ENCODE measurements at places on chromosomes 13 and 19.

DNA sequence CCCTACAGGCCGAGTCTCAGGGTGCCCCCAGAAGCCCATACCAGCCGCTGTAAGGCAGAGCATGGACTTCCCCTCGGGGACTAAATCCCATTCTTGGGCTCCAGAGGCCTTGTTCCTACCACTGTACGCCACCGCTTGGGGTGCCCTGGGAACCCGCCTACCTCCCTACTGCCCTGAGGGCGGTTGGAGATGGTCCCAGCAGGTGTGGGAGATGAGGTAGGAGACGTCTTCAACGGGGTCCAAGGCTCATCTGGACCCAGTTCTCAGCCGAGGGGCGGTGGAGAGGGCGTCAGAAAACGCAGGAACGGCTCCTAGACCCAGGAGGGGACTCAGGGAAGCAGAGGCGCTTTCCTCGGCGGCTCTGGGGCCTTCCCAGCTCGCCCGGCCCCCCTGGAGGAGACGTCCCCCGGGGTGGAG is 833 bp upstream of the ZIK1 start:
- no peak for DNase-seq

DNA sequence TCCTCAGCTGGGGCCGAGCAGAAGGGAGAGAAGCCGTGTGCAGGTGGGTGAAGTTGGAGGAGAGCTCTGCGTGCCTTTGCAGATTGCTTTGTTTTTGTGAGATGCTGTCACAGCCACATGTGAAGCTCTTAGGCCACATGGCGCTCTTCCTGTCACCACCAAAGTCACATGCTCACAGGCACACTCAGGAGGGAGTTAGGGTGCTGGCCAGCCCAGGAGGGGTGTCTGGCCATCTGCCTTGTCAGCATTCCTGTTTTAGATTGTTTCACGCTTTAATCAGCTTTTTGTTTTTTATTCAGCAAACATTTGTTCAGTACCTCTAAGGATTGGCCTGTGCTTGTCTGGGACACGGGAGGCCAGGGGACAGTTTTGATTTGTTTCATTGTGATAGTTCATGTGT is 21.9 kb downstream of the GPATCH1 start:
- DNase-seq = no peak

- DNase-seq = no peak
These were observed 221.2 kb upstream of the SOX1 start for GRCh38 chr13:111845621-111846351.

- DNase-seq = no peak
These were observed 56.5 kb downstream of the VAV1 start for GRCh38 chr19:6828698-6829633.

DNA sequence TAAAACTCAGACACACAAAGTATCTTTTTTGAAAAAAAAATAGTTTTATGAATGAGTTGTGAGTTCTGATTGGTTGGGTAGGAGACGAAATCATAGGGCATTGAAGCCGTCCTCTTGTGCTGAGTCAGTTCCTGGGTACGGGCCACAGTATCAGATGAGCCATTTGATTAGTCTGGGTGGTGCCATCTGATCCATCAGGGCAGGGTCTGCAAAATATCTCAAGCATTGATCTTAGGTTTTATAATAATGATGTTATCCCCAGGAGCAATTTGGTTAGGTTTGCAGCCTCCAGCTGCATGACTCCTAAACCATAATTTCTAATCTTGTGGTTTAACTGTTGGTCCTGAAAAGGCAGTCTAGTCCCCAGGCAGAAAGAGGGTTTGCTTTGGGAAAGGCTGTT is 1310.6 kb downstream of the SLITRK1 start:
- DNase-seq = no peak

DNA sequence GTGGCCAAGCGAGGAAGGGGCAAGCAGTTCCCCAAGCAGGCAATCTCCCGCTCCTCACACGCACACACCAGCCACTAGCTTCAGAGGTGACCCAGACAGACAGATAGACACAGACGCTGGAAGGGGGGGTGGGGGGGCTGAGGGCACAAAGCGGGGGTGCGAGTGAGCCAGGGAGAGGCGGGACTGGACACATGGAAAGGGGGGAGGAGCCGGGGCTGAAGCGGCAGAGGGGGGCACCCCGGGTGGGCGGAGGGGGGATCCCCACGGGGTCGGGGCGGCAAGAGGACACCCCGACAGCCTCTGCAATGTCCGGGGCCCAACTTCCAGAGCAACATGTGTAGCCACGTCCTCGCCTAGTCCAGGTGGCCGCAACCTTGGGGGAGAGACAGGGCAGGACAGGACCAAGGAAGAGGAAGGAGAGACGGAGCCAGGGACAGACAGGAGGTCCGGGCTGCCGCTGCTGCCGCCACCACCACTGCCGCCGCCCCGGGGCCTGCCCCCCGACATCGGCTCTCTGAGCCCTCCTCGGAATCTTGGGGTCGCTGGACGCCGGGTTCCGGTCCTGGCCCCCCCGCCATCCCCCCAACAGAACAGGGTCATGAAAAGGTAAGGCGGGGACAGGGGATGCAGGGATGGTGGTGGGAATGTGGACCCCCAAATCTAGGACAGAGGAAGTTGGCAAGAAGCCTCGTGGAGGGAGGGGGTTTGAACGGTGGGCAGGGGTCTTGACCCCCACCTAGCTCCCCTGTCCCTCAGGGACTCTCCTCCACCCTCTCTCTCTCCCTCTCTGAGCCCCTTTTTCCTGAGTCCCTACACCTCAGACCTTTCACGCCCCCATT is 1.1 kb downstream of the GRIN2D start:
- DNase-seq = no peak

DNA sequence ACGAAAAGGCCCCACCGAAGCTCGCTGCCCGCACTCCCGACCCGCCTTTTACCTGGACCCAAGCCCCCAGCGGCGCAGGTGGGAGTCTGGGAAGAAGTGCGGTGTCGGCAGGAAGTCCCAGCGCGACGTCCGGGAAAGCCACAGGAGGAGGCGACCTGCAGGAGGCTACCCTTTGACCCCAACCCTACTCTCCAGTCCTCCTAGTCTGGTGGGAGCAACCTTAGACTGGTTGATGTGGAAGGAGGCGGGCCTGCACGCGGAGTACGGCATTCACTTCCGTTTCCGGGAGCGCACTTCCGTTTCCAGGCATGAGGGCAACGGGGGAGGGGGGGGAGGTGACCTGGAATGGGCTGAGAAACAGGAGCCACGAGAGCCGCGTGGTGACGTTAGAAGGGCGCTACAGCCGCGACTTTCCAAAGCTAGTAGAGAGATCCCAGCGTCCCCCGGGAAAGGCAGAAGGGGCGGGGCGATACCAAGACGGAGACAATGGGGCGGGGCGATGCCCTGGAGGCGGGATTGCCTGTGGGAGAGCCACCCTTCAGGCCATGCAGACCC is 28.5 kb downstream of the ZNF266 start:
- no peak for DNase-seq

GRCh38 chr13:45782327-45783045 is 69.1 kb downstream of the SIAH3 start:
- DNase-seq = no peak

DNA sequence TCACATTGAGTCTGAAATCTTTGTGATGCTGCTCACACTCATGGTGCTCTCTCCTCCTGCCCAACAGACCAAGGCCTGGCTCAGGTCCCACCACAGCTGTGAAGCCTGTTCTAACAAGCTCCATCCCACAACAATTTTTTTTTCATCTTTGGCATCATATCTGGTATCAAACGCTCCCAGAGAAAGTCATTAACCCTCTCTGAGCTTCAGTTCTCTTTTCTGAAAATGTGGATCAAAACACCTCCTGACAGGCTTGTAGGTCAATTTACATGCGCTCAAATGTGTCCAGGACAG is 224.4 kb downstream of the LACC1 start:
- DNase-seq = no peak

GRCh38 chr13:112828756-112829155 is 138.9 kb downstream of the ATP11A start:
- no peak for DNase-seq

GRCh38 chr19:19320361-19321140 is at the start of the genes MAU2 and SUGP1:
TSS of gene MAU2 (plus strand) at chr19:19320829. CDS start at chr19:19320860, 31 bp downstream.
TSS of gene SUGP1 (minus strand) at chr19:19320509. CDS start at chr19:19320496, 13 bp downstream.
- DNase-seq = peak; percentile 82

- DNase-seq = no peak
These were observed 534 bp upstream of the HPN start for GRCh38 chr19:35040826-35041547.

GRCh38 chr19:18507727-18508440 is 14.0 kb downstream of the ELL start:
- no peak for DNase-seq

GRCh38 chr13:100835695-100836094 is 161.1 kb upstream of the TMTC4 start:
- no peak for DNase-seq

- DNase-seq = peak; percentile 7
These were observed at the start of gene UNC13A for GRCh38 chr19:17687857-17688784. TSS of gene UNC13A (minus strand) at chr19:17688354. CDS start at chr19:17688199, 155 bp downstream.

DNA sequence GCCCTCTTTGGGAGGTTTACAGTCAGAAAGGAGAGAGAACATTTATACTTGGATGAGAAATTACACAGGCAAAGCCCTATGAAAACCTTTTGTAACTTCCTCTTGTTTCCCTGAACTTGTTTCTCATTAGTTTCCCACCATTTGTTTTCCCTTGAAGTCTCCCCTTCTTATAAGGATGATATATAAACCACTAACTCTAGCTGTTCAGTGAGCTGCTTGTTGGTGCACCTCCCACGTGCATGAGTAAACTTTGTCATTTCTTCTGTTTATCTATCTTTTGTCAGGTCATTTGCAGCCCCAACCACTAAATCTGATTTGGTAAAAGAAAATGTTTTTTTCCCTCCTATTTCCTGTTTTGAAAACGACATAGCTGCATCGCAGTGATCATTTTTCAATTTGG is 919.9 kb downstream of the SLITRK1 start:
- DNase-seq = no peak

- no peak for DNase-seq
These were observed 19.0 kb upstream of the SPRY2 start for GRCh38 chr13:80359778-80360452.

DNA sequence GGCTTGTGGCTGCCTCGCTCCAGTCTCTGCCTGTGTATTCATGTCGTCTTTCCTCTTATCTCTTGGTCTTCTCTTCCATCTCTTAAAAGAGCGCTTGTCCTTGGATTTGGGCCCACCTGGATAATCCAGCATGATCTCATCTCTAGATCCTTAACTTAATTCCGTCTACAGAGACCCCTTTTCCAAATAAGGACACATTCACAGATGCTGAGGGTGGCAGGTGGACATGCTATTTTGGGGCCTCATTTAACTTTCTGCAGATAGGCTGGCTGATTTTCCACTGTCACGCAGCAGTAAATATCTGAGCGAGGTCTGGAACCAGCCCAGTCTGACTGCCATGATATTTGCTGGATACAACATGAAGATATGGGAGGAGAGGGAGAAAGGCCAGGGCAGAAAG is 41.5 kb upstream of the TSHZ3 start:
- DNase-seq = no peak

GRCh38 chr13:38415233-38415632 is 65.6 kb downstream of the UFM1 start:
- no peak for DNase-seq

DNA sequence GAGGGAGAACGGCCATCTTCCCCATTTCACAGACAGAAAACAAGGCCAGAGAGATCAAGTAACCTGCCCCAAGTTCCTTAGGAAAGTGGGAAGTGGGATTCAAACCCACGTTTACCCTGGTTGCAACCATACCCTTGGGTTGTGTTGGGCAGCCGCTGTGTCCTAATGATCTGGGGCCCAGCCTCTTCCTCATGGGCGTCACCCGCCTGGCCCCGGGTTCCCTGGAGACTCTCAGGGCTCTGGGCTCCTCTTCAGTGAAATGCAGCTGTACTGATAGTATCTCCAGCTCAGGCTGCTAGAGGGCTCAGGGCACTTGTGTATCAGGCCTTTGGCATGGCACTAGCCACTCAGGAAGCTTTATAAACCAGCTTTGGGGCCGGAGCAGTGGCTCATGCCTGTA is 9.8 kb downstream of the TMED1 start:
- DNase-seq = no peak

- DNase-seq = no peak
These were observed 34.2 kb downstream of the MBNL2 start for GRCh38 chr13:97256343-97256783.

GRCh38 chr19:5479958-5480357 is 24.7 kb downstream of the ZNRF4 start:
- no peak for DNase-seq

- peak; percentile 1 for DNase-seq
These were observed 903.1 kb downstream of the SLITRK6 start for GRCh38 chr13:84896128-84896527.

DNA sequence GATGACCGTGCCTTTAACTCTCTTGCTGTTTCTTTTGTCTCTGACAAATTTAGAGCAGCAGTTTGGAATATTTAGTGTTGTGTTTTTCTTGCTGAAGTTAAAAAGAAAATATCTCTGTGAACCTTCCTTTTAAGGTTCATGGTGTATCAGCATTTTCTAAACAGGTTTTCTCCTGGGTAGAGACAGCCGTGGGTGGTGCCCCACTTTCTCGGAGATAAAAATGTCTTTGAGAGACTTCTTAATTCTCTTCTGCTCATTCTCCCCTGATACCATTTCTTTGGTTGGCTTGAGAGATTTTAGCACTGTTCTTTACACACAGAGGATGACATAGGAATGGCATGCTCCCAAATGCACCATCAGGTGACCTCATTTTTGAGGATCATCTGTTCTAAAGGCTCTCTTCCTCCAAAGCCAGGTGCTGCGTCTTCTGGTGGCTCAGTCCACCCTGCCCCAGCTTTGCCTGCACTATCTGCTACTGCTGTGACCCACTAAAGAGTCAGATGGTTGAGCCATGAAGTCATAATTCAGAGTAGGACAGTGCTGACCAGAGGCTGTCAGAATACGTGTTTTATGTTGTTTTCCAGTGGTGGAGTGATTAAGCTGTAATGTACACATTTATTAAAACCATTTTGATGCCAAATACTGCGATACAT is 90.3 kb upstream of the SLC10A2 start:
- DNase-seq = no peak

DNA sequence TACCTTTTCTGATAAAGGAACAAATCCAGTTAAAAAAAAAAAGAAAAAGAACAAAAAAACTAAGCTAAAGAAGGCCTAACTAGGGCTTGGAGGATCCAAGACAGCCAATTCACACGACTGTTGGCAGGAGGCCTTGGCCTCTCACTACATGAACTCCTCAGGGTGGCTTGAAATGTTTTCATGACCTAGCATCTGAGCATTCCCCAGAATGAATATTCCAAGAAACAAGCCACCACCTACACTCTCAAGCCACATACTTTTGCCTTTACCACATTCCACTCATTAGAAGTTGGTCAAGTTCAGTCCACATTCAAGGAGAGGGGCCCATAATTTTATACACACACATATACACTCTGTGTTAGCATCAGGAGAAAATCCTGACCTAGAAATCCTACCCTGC is 97.6 kb upstream of the SIAH3 start:
- DNase-seq = no peak

DNA sequence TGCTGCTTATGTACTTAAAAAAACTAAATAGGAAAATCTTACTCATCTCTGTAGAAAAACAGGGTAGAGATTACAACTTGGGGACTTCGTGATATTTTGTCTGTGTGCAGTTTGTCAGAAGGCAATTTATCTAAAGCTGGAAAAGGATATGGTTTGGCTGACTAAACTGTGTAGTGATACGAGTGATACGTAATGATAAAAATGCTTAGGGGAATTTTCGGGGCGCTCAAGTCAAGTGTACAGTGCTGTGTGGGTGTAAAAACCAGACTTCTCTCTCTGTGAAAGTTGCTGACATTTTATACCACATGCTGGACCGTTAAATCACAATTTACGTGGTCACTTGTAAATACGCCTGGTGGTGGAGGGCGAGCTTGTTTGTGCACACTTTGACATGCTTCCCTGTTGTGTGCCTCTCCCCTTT is 221.7 kb downstream of the KCNRG start:
- no peak for DNase-seq

- no peak for DNase-seq
These were observed 17.1 kb downstream of the KLF5 start for GRCh38 chr13:73075954-73076353.

Measured in activated gamma-delta T cell treated with anti-CD3 and anti-CD28 coated beads, Interleukin-2, amount 50 U/mL, for 16 hours (primary cell).